Activated CD8-positive, alpha-beta memory T cell treated with anti-CD3 and anti-CD28 coated beads, Interleukin-2, amount 10 ng/mL, durations not matched to agents 7 days and 5 days (primary cell): ENCODE measurements at places on chromosomes 1 and 21.

DNA sequence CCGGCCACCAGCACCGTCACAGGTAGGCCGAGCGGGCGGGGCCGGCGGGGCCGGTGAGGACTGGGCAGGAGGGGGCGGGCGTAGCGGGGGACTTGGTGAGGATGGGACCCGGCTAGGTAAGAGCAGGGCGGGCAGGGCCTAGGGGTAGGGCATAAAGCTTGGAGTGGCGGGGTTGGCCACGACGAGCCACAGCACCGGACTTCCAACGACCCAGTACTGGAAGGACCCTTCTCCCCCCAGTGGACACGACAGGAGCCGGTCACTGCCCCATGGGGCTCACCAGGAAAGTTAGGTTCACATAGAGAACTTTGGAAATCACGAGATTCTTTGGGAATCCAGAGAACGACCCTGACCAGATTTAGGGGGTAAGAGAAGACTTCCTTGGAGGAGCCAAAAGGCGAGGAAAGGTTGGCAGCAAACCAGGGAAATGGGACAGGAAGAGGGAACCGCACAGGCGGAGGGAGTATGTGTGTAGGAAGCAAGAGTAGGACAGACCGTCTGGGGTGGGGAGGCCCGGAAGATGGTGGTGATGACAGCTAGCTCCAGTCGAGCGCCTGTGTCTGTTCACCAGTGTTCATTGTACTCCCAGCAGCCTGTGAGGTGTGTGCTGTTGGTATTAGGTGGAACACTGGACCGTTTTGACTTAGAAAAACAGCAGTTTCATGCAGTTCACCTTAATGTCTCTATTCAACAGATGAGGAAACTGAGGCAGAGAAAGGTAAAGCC is 20.4 kb downstream of the ZNF362 start:
- no peak for DNase-seq

GRCh38 chr1:197011614-197012013 is 34.3 kb downstream of the CFHR5 start:
- no peak for DNase-seq

GRCh38 chr1:19762175-19762779 is 37.4 kb downstream of the TMCO4 start:
- peak; percentile 43 for DNase-seq

DNA sequence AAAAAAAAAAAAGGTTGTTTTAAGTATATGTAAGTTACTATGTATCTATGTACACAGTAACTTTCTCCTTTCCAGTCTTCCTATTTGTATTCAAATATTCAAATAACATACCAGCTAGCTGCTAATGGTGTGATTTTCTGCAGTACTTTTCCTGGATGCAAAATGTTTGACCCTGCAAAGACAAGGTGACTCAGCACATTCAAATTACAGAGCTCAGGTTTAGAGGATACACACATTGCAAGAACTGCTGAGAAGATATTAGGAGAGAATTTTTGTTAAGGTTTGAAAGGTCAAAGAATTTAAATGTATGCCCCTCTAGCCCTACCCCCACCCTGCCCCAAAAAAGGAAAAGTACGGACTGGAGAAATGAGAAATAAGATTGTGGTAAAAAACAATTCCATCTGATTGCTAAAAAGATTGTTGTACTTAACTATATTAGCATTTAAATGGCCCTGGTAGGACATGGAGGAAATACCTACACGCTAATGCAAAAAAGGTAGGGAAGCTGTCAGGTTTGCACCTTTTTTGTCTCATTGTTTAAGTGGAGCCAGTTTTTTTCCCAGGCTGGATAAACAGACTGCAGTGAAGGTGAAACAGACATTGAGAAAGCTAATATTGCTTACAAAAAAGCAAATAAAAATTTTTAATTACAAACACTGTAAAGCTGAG is 45.6 kb downstream of the ZNF281 start:
- no peak for DNase-seq

- DNase-seq = no peak
These were observed 580 bp downstream of the DVL1 start for GRCh38 chr1:1348420-1349255.

- no peak for DNase-seq
These were observed 83.4 kb upstream of the PLPPR4 start for GRCh38 chr1:99180915-99181314.

GRCh38 chr1:161099090-161099802 is 1.1 kb downstream of the KLHDC9 start:
- DNase-seq = no peak

GRCh38 chr21:41112740-41113692 is 54.9 kb upstream of the BACE2 start:
- DNase-seq = no peak

- no peak for DNase-seq
These were observed 5.1 kb upstream of the CAPN8 start for GRCh38 chr1:223670458-223671159.

- no peak for DNase-seq
These were observed 156.9 kb upstream of the MAGI3 start for GRCh38 chr1:113233441-113233840.

DNA sequence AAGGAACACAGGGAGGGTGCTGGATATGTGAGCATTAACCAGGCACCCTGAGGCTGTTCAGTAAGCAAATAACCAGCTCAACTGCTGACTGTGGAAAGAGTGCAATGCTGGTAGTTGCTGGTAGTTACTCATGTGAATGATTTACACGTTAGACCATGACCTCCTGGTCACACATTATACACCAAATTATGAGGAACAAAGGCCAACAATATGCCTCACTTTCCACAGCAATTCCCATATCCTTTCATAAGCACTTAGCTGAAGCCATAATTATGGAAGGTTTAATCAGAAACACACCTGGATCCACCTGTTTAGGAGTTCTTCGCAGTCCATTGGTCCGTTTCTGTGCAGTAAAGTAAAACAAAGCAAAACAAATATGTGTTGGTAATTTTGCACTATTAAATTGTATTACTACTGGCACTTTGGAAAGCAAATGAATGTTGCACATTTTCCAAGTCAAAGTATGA is 281.8 kb downstream of the VAV3 start:
- no peak for DNase-seq

- DNase-seq = no peak
These were observed 7.5 kb downstream of the NGF start for GRCh38 chr1:115330480-115331013.

DNA sequence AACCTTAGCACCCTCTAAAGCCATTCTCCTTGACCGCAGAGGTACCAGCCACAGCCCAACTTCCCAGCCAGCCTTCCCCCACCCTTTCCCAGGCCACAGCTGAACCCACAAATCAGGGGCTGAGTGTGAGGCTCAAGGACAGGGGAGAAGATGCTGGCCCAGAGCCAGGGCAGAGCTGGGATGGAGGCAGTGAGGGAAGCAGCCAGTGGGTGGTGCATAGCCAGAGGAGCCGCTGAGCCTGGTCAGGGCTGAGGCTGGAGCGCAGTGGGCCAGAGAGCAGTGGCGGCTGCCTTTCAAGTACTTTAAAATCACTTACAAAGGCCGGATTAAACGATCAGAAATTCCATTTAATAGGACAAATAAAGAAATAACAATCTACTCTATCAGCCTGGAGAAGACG is 36.3 kb downstream of the DMAP1 start:
- DNase-seq = no peak

- DNase-seq = no peak
These were observed 28.5 kb downstream of the ETNK2 start for GRCh38 chr1:204123376-204123775.
